ENCODE measurements at places on chromosomes 4 and X. TPM values are rescaled to one million over a fixed set of nuclear protein-coding genes. Genes with fewer than 3 reads are reported as not detected.
A peak's percentile ranks its signal among the peaks of the same experiment; 100 is the strongest.

Gene PITX2
- not detected for total RNA-seq

Gene MAP9
- total RNA-seq, result 4.2 TPM

Gene ZAR1
- not detected for total RNA-seq

Gene SULT1E1
- total RNA-seq, result not detected

DNA sequence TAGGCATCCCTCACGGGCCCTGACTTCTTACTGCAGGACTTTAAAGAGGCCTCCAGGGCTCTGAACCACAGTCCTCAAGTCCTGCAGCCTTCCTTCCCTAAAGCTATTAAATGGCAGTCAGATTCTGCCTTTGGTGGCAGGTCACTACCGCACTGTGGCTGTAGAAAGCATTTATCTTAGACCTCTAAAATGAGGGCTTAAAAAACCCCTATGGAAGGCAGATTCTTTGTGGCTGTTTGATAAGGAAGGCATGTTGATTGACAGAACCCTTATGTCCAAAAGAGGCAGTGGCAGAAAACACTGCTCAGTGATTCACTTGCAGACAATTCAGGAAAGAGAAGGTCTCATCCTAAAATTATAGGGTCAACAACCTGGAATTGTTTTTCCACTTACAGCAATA lies 79.2 kb downstream of the FBXL5 start:
- DNase-seq, result no peak
- no peak overlapping the region for H3K27ac ChIP-seq
- no peaks in the 10 kb centered on the region for H3K36me3 ChIP-seq
- no peak overlapping the region for H3K4me3 ChIP-seq

DNA sequence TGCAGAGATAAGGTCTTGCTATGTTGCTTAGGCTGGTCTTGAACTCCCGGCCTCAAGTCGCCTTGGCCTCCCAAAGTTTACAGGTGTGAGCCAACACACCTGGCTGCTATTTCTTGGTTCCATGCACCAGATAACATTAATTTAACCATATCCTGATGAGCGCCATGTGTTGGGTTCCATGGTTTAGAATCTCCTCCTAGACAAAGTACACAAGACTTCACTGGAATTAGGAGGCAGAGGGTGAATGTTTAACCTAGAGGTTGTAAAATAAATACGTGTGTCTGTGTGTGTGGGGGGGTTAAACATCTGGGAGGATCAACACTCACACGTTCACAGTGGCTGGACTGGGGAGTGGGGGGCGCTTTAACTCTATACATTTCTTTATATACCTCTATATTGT lies 32.4 kb upstream of the SORCS2 start:
- peaks cover 10% of the 10 kb centered on the region for H3K27me3 ChIP-seq
- no peak overlapping the region for H3K4me3 ChIP-seq
- H3K36me3 ChIP-seq, result no peaks in the 10 kb centered on the region
- no peak overlapping the region for H3K27ac ChIP-seq
- H3K4me1 ChIP-seq, result no peaks in the 10 kb centered on the region

DNA sequence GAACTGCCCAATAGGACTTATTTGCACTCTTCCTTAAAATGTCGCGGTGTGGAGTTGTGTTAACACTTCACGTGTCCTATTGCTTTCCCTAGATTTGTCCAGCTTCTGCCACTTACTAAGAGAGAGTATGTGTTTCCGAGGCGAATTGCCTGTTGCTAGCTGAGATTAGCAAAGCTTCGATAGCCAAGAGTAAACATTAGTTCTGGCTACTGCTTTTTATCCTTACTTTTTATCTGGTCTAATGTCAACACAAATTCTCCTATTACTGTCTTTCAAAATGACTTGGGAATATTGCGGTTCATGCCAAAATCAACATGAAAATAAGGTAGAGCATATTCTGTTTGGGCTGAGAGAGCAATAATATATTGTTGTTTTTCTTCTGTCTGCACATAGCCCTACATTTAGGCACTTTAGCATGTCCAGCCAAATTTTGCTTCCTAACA lies 90.4 kb upstream of the VEGFC start:
- H3K36me3 ChIP-seq, result no peaks in the 10 kb centered on the region
- peaks cover 3% of the 10 kb centered on the region for H3K27me3 ChIP-seq
- H3K4me1 ChIP-seq, result no peaks in the 10 kb centered on the region
- H3K4me3 ChIP-seq, result no peak overlapping the region
- DNase-seq, result no peak

GRCh38 chrX:131792356-131792749 lies 230.7 kb upstream of the STK26 start:
- no peak for DNase-seq
- H3K36me3 ChIP-seq, result peaks cover 24% of the 10 kb centered on the region
- no peaks in the 10 kb centered on the region for H3K27me3 ChIP-seq
- H3K27ac ChIP-seq, result no peak overlapping the region
- H3K4me3 ChIP-seq, result no peak overlapping the region

DNA sequence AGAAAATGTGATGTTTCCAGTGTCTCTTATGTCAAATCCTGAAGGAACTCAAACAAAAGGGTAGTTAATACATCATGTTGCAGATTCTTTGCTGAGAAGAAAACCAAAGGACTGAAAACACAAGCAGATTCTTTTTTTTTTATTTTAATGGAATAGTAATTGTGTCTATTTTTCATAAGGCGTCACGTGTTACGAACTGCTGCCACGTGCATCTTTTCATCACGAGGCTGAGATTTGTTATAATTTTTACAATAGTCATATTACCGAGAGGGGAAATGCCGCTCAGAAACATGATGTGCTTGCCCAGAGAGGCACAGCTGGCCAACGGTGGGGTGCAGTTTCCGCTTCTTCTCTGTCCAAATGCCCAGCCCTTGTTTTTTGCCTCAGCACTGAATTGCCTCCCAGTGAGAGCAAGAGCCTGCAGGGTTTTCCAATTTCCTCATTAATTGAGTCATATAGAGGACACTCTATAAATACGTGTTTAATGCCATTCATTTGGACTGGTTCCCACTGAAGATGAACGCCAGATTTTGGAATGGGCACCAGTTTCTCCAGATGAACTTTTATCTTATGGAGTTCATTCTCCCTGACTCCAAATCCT lies 225.3 kb downstream of the STK32B start:
- no peaks in the 10 kb centered on the region for H3K36me3 ChIP-seq
- H3K4me3 ChIP-seq, result no peak overlapping the region
- no peak for DNase-seq
- no peak overlapping the region for H3K27ac ChIP-seq
- H3K27me3 ChIP-seq, result no peaks in the 10 kb centered on the region
- peaks cover 1% of the 10 kb centered on the region for H3K4me1 ChIP-seq

DNA sequence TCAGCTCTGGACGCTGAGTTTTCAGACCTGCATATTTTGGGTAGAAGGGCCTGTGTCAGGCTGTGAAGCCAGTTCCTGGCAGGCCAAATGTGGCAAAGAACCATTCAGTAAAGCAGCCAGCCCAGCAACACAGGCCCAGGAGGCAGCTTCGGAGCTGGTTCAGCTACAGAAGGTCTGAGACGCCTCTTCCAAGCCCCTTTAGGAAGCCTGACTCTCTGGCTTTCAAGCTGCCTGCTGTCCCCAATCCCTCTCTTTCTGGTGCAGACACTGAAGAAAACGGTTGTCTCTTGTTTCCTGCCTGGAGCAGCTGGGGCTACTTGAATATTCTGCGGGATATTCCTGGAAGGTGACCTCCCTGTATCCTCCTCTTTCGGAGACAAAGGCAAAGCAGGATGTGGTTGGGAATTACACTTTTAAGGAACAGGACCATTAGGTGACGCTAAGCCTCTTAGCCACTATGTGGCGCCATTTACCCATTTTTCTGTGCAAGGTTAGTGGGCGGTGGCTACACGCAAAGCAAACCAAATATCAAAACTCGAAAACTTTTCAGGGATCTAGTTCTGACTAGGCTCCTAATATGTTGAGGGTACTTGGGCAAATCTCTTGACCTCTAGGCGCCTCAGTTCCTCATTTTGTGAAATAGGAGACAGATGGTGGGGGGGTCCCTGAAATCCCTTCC lies 47.2 kb upstream of the LAS1L start:
- DNase-seq, result peak; percentile 59
- no peaks in the 10 kb centered on the region for H3K27me3 ChIP-seq
- H3K4me3 ChIP-seq, result no peak overlapping the region

DNA sequence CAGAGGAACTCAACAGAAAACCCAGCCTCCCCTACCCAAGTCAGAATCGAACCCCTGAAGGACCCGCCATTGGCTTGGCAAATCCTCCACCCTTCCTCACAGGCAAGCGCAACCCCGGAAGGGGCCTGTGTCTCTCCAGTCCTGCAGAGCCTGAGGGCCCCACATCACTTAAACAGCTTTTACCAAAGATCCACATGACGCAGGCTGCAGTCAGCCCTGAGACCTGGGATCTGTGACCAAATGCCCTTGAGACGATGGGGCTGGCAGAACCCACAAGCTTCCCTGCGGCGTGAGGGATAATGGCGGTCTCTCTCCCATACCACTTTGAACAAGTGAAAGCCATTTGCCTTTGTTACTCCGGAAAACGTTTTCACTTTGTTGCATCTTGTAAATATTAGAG lies 54.9 kb downstream of the ACOX3 start:
- H3K27ac ChIP-seq, result no peak overlapping the region
- H3K36me3 ChIP-seq, result no peaks in the 10 kb centered on the region
- DNase-seq, result no peak
- no peaks in the 10 kb centered on the region for H3K4me1 ChIP-seq

Data from activated CD4-positive, alpha-beta T cell treated with anti-CD3 and anti-CD28 coated beads, Interleukin-2, amount 10 ng/mL, durations not matched to agents 7 days and 5 days (primary cell).